Osteoblast (primary cell): ENCODE measurements at places on chromosomes 12 and 14. TPM values are rescaled to one million over a fixed set of nuclear protein-coding genes. Genes with fewer than 3 reads are reported as not detected.

DNA sequence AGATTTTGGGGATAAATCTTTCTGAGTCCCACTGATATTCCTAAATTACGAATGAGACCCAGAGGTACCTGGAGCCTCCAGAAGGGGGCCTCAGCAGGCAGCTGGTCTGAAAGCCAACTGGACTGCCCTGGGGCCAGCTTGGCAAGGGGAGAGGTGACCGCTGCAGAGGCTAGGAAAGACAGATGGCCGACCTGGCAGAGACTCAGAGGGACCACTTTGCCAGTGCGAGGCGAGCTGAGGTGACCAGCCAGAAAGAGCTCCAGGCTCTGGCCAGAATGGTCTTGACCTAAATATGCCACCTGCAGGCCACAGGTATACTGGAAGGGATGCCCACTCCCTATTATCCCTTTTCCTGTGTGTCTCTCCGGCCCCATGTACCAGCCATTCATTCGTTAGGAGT, 256.8 kb upstream of the GARIN6 start:
- no peaks in the 10 kb centered on the region for H3K27me3 ChIP-seq
- H3K4me1 ChIP-seq: no peaks in the 10 kb centered on the region
- DNase-seq: no peak
- no peaks in the 10 kb centered on the region for H3K36me3 ChIP-seq

DNA sequence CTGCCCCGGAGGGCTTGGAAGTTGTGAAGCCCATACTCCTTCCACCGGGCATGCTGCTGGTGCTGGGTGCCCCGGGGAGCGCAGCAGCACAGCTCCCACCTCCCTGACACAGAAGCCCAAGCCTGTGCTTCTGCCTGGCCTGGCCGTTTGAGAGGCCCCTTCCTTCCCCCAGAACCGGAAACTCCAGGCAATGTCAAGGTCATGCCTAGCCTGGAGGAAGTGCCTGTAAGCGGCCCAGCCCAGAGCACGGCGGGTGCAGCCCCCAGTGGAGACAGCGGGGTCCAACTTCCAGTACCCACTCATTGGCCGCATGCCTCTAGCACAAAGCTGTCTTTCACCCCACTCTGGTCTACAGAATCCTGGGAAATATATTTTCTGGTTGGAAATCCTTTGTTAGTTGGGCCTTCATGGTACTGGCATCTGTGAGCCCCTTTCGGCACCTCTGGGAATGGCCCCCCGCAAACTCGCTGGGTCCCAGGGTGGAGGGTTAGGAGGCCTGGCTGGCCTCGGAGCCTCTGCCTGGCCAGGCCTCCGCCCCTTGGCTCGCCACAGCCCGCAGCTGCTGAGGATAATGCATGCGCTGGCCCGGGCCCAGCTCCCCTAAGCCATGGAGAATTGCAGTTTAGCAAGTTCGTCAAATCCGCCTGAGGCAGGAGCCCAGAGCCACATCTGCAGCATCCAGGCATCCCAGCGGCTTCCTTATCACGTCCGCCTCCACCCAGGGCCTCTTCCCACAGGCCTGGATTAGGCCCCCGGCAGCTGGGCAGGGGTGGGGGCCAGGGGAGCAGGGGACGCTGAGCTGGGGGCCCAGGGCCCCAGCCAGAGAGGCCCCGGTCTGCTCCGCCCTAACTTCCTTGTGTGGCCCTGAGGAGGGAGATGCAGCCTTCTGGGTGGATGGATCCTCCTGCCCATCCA, 48.9 kb upstream of the DLK1 start:
- no peaks in the 10 kb centered on the region for H3K36me3 ChIP-seq
- no peak overlapping the region for H3K27ac ChIP-seq
- H3K4me3 ChIP-seq: no peak overlapping the region
- DNase-seq: peak; percentile 96
- H3K4me1 ChIP-seq: peaks cover 23% of the 10 kb centered on the region

DNA sequence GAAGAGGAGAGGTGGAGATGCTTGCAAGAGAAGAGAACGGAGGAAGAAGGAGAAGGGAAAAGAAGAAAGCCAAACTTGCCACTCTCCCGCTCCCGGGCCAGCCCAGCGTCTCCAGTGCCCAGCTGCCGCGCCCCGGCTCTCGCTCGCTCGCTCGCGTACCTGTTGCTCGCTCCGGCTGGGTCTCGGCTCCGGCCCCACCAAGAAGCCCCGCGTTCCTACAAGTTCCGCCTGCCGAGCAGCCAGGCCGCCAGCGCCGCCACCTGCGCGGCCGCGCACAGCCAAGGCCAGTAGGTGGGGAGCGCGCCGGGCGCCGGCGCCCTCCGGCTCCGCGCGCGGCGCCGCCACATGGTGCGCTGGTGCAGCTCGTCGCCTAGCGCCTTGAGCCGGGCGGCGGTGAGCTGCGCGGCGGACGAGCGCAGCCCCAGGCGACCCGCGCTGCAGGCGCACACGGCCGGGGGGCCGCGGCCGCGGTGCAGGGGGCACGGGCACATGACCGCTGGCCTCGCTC, 370 bp downstream of the HRK start:
- peaks cover 65% of the 10 kb centered on the region for H3K27me3 ChIP-seq
- no peaks in the 10 kb centered on the region for H3K4me1 ChIP-seq
- peak; percentile 92 for DNase-seq
- H3K27ac ChIP-seq: no peak overlapping the region
- no peaks in the 10 kb centered on the region for H3K36me3 ChIP-seq
- peak overlapping the region; percentile 25 for H3K4me3 ChIP-seq

BATF gene
- total RNA-seq: 0.59 and 0.72 TPM in 2 replicates

SIVA1 gene
- total RNA-seq: 57.2 and 62.2 TPM in 2 replicates

GRCh38 chr14:68972507-68973218, 6.4 kb downstream of the ACTN1 start:
- peaks cover 76% of the 10 kb centered on the region for H3K36me3 ChIP-seq

- no peak overlapping the region for H3K4me3 ChIP-seq
- H3K27me3 ChIP-seq: no peaks in the 10 kb centered on the region
- H3K27ac ChIP-seq: no peak overlapping the region
- DNase-seq: no peak
These were observed 368.2 kb upstream of the PRICKLE1 start for GRCh38 chr12:42957561-42958290.

DNA sequence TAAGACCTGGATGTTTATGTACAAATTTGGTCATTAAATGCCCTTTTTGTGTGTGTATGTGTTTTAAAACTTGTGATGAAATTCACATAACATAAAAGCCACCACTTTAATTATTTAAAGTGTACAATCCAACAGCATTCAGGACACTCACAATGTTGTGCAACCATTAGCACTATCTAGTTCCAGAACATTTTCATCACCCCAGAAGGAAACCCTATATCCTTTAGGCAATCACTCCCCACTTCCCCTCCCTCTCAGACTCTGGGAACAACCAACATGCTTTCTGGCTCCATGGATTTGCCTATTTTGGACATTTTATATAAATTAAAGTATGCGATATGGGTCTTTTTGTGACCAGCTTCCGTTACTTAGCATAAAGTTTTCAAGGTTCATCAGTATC, 124.6 kb downstream of the TTC7B start:
- DNase-seq: no peak
- H3K27ac ChIP-seq: no peak overlapping the region
- no peaks in the 10 kb centered on the region for H3K27me3 ChIP-seq

DNA sequence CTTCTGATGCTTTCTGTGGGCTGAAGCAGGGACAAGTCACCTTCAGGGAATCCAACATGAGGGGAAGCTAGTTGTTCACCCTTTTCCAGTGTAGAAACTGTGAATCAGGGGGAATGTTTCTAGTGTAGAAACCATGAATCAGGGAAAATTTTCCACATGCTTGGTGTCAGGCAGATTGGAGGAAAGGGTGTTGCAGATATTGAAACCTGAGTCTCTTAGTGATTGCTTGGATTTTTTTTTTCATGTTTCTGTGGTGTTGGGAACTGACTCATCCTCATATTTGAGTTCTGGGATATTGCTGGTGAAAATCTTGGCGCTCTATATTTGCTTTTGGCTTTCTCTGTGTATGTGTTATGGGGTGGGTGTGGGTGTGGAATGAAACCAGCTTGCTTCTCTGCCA, 144.5 kb upstream of the FBXO33 start:
- H3K36me3 ChIP-seq: no peaks in the 10 kb centered on the region
- H3K27me3 ChIP-seq: no peaks in the 10 kb centered on the region

GRCh38 chr12:16369156-16369555, 21.7 kb downstream of the MGST1 start:
- H3K27ac ChIP-seq: no peak overlapping the region
- H3K27me3 ChIP-seq: no peaks in the 10 kb centered on the region
- H3K4me3 ChIP-seq: no peak overlapping the region
- H3K36me3 ChIP-seq: no peaks in the 10 kb centered on the region
- H3K4me1 ChIP-seq: no peaks in the 10 kb centered on the region
- no peak for DNase-seq

- no peaks in the 10 kb centered on the region for H3K36me3 ChIP-seq
- no peak overlapping the region for H3K27ac ChIP-seq
- no peak for DNase-seq
- H3K4me3 ChIP-seq: no peak overlapping the region
These were observed 195.2 kb downstream of the ATXN7L3B start for GRCh38 chr12:74732826-74733225.

GRCh38 chr12:31224768-31225448, 101.0 kb downstream of the SINHCAF start:
- DNase-seq: no peak
- H3K4me1 ChIP-seq: no peaks in the 10 kb centered on the region
- H3K36me3 ChIP-seq: no peaks in the 10 kb centered on the region
- no peaks in the 10 kb centered on the region for H3K27me3 ChIP-seq

OLR1 gene
- total RNA-seq: under 0.01 and 0.29 TPM in 2 replicates

GRCh38 chr12:2693244-2693860, 101.4 kb upstream of the FKBP4 start:
- no peaks in the 10 kb centered on the region for H3K36me3 ChIP-seq
- peak; percentile 11 for DNase-seq
- no peaks in the 10 kb centered on the region for H3K4me1 ChIP-seq

BBOF1 gene
- total RNA-seq: 14.1 and 15.9 TPM in 2 replicates

DNA sequence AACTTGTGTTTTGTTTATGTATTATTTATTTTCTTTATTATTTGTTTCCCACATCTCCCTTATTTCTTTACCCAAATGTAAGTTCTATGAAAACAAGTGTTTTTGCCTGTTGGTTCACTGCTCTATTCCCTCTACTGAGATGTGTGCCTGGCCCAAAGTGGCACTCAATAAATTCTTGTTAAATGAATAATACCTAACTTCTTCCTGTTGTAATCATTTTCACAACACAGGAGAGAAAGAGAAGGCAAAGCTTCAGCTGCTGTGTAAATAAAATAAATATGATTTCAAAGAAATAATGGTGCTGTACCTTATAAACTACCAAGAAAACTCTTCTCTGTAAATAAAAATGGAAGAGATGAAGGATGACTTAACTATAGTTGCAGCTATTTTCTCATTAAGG, 116.2 kb downstream of the TRHDE start:
- no peaks in the 10 kb centered on the region for H3K4me1 ChIP-seq
- H3K36me3 ChIP-seq: no peaks in the 10 kb centered on the region
- no peak overlapping the region for H3K27ac ChIP-seq

DNA sequence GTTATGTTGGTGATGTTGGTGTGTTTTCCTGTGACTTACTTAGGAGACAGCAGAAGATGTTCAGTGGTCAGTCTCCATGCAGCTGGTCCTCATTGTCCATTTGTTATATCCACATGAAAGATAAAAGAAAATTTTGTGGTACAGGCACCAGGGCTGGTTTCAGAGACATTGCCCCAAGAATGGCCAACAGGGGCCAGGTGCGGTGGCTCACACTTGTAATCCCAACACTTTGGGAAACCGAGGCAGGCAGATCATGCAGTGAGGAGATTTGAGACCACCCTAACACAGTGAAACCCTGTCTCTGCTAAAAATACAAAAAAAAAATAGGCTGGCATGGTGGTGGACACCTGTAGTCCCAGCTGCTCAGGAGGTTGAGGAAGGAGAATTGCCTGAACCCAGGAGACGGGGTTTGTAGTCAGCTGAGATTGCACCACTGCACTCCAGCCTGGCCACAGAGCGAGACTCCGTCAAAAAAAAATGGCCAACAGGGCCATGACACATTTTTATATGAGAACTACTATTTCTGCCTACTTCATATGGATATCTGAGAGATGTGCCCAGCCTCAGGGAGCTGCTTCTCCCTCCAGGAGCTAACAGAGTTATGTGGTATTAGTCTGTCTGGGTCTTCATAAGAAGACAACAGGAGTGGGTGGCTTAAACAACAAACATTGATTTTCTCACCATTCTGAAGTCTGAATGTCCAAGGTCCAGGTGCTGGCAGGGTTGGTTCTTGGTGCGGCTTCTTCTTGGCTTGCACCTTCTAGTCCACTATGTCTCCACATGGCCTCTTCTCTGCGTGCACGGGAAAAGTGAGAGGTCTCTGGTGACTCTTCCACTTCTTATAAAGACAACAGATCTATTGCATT, 821.7 kb downstream of the TMEM121 start:
- H3K4me1 ChIP-seq: no peaks in the 10 kb centered on the region
- no peak overlapping the region for H3K4me3 ChIP-seq
- H3K27me3 ChIP-seq: no peaks in the 10 kb centered on the region
- DNase-seq: peak; percentile 11
- H3K36me3 ChIP-seq: no peaks in the 10 kb centered on the region
- no peak overlapping the region for H3K27ac ChIP-seq

DNA sequence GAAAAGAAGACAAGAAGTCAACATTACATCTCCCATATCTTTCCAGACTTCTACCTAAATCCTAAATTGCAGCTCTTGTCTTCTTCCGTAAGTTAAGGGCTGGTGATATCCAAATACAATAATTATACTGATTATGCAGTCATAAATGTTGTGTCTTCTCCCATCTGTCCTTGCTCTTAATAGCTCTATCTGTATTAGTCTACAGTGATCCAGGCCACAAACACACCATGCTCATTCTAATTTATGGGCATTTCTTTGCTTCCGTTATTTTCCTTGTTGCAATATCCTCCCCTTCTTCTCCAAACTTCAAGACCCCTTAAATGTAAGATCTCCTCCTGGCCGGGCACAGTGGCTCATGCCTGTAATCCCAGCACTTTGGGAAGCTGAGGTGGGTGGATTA, 3.7 kb upstream of the MDP1 start:
- no peaks in the 10 kb centered on the region for H3K27me3 ChIP-seq
- H3K36me3 ChIP-seq: peaks cover 13% of the 10 kb centered on the region
- no peak overlapping the region for H3K4me3 ChIP-seq
- DNase-seq: no peak
- no peak overlapping the region for H3K27ac ChIP-seq
- H3K4me1 ChIP-seq: peaks cover 7% of the 10 kb centered on the region

FBXL14 gene
- 9.8 and 10.3 TPM in 2 replicates for total RNA-seq

DNA sequence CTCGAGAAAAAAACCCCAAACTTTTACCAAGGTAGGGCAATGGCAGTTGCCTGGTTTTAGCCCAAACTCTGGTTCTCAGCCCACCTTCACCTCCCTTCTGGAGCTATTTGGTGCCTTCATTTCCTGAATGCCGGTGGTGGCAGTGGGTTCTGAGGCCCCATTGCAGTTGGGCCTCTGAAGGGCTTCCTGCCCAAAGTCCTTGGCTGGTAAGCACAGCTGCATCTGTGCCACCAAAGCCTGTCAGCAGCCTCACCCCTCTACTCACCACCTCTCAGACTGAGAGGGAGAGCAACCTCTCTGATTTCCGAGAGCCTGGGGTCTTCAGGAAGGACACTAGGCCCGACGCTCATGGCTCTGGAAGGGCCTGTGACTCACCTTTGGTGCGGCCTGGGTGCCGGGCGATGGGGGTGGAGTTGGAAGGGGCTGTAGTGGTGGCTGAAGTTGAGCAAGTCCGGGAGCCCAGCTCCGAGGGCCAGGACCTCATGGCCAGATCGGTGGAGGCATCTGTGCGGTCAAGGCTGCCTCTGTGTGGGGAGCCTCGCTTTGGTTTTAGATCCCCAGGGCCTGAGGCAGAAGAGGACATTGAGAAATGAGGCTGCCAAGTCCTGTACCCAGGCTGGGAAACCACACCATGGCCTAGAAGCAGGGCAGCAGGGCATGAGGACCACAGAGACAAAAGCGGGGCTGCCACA, 38.6 kb upstream of the GPR68 start:
- peaks cover 26% of the 10 kb centered on the region for H3K4me1 ChIP-seq
- H3K36me3 ChIP-seq: no peaks in the 10 kb centered on the region
- no peaks in the 10 kb centered on the region for H3K27me3 ChIP-seq
- peak; percentile 59 for DNase-seq
- peak overlapping the region; percentile 82 for H3K27ac ChIP-seq
- H3K4me3 ChIP-seq: no peak overlapping the region

ABCC9 gene
- total RNA-seq: 14.5 and 28.3 TPM in 2 replicates

RASAL1 gene
- total RNA-seq: not detected in 2 replicates
